ENCODE measurements at places on chromosomes 12 and 14.

- no peak for DNase-seq
Measured at GRCh38 chr14:24077086-24077485, 5.7 kb downstream of the CPNE6 start.

GRCh38 chr14:106691601-106692291 is 1165.4 kb downstream of the TMEM121 start:
- DNase-seq: peak; percentile 93

DNA sequence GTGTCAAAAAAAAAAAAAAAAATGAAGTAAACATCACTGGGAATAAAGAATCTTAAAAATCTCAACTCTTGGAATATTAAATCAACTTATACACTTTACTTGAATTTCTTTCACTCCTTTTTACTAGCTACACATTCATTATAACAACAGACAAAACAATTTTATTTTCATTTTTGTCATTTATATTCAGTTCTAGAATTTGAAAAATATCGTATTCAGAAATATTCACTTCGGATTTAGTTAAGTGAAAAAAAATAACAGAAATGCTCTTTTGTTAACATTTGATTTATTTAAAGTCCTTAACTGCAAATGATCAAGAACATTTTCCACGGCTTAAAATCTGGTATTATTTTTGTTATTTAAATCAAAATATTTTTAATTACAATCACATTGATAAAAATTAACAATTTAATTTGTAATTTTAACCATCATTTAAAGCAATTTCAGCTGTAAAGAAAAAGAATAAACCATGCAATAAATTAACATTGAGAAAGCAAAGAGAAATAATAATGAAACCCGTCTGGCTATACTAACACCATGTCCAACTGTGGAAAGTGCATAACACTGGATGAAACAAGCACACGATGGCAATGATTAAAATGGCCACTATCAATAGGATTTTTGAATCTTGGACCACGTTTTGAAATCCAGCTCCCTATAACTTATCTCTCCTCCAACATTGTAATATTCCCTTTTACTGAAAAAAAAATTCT is 5.2 kb downstream of the FOXA1 start:
- DNase-seq: no peak

DNA sequence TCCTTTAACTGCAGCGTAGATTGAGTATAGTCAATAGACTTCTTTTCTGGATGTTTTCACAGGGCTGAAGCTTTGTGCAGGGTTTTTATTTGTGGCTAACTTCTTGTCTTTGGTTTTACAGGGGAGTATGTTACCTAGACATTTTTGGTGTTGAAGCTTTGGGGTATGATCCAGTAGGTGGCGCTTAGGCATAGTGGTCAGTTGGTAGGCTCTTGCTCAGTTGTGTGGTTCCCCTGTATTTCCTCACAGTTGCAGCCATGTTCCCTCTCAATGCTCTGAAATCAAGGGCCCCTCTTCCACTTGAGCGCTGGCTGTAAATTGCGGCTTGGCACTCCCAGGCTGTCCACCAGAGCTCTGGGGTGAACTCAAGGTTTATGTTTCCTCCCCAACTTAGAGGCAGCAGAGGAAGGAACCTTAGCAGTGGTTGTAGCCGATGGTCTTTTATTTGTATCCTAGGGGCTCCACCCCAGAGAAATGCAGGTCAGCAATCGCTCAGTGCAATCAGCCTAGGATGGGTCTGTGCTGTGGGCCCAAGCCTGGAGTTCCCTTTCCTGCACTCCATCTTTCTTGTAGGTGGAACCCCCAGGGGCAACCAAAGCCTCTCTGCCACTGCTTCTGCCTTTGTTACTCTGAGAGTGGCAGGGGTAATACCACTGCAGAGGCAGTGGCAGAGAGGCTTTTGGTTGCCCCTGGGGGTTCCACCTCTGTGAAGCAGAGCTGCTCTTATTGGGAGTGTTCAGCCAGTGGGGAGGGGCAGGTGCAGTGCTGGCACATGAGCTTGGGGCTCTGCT is 55.1 kb downstream of the CMAS start:
- peak; percentile 50 for DNase-seq

DNA sequence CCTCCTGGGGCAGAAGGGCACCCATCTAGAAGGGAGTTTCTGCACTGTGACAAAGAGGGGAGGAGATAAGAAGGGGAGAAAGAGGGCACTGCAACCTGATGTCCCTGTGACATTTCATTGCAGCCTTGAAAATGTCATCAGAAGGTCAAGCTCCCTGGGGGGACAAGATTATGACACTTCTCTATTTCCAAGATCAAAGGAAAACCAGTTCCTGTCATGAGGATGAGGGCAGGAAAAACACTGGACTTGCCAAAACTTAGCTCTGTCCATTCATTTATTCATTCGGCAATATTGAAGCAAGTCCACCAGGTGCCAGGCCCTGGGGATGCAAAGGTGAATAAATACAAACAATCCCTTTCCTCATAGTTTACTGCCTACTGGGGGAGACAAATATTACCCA is 138.4 kb upstream of the CDKN3 start:
- no peak for DNase-seq

GRCh38 chr12:15649347-15649746 is 139.8 kb downstream of the EPS8 start:
- no peak for DNase-seq

GRCh38 chr12:76586764-76587395 is 27.3 kb upstream of the OSBPL8 start:
- peak; percentile 28 for DNase-seq

DNA sequence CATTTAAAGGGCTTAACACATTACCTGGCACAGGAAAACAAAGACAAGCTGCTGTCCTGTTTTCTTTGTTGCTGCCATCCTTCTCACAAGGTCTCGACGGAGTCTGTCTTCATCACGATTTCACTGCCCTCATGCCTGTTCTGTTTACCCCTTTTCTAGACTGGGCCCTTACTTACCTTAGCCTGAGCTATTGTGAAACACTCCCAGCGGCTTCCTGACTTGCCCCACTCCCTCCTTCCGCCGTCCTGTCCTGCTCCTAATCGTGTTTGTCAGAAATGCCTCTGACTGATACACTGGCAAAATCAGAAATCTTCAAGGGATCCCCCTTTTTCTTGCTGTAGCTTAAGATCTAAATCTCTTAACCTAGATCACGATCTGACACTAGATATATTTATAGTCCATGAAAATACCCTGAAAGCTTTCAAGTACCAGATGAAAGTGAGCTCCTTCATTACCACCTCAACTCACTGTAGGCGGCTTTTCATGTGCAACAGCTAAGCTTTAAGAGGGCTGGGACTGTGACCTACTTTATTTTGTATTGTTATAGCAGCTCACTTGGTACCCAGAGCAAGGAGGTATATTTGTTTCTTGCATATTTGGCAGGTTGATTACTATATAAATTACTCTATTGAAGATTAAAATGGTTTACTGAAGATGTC is 32.1 kb downstream of the TECPR2 start:
- DNase-seq: no peak

GRCh38 chr14:63555572-63555971 is 12.4 kb upstream of the PPP2R5E start:
- DNase-seq: no peak

All from activated CD4-positive, alpha-beta T cell treated with anti-CD3 and anti-CD28 coated beads, Interleukin-2, Interleukin-4, amounts not matched to agents 100 ng/mL and 50 ng/mL, durations not matched to agents 16 hours and 8 hours (primary cell).